GM12865 (cell line): ENCODE measurements at places on chromosomes 7 and 10.

DNA sequence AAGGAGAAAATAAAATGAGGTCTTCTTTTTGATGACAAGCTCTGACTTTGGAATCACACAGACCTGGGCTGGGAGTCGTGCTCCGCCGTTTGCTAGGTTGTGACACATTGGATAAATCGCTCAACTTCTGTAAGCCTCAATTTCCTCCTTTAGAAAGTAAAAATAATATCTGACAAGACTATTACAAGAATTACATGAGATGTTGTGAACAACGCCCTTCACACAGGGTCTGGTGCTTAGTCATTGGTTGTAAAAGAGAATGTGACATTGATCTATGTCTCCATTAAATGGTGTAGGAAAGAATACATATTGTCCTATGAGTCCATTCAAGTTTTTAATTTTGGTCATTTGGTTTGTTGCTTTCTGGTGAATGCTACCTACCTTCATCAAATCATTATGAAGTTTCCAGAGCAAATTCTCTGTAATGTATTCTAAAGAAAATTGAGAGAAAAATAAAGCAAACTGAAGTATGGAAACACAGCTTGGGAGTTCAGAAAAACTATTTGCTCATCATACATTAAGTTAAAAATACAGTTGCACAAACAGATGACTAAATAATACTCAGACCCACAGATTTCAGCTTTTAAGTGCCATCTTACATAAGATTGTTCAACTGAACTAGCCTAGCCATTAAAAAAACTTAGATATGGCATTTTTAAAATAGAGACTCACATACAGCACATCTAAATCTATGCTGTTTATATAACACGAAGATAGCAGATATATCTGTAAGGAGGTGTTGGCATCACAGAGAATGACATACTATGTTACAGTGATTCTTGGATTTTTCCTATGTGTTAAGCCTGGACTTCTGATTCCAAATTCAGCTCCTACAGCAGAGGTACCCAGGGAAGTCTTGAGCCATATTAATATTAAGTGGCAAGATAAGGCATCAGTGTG, 12.3 kb upstream of the ADRB1 start:
- DNase-seq: no peak

- DNase-seq: peak; percentile 66
Observed at GRCh38 chr7:23938937-23939552, 229.0 kb downstream of the STK31 start.

GRCh38 chr7:41573862-41574261, 129.0 kb downstream of the INHBA start:
- DNase-seq: no peak

DNA sequence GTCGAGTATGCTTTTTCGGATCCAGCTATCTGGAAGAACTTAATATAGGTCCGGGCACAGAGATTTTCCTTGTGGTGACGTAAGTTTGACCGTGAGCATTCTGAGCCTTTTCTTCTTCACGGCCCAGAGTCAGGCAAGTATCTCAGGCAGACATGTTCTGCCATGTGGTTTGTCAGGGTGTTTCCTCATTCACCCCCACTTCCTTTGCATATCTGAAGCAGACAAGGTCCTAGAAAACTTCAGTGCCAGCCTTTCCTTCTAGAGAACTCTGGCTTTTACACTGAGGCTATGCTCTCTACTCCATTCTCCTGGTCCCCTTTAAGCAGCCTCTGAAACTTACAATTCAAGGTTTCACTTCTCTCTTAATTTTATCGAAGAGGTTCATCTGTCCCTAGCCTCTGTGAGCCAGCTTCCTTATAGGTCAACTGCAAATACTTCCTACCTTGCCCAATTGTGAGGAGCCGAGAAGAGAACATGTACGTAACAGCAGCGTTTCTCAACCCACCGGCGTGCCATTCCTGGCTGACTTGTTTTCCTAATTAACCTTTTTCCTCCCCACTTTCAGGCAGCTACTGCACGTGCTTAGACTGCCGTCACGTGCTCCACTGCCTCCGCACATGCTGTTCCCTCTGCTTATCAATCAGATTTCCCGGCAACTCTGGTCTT, 47.3 kb downstream of the CDCA7L start:
- DNase-seq: peak; percentile 51

GRCh38 chr7:17709599-17709998, 230.7 kb downstream of the SNX13 start:
- DNase-seq: no peak

- no peak for DNase-seq
Observed at GRCh38 chr7:73885975-73886798, 25.2 kb downstream of the TMEM270 start.

DNA sequence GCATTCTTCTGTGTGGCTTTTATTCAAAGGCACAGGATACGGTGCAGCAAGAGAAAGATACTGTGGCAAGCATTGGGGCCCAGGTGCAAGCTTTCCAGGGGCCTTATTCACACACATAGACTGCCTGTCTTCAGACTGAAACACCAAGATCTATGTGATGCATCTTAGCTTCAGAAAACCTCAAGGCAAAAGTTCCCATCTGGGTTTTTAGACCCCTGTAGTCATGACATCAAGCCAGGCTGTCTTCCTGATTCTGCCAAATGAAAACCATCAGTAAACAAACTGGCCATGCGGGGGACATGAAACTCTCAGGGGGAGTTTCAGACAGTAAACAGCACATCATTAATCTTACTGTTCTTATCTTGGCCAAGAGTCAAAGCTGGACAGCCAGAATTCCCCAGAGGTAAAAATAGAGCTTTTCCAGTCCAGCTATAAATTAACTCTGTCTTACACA, 9.8 kb downstream of the AGBL3 start:
- peak; percentile 94 for DNase-seq
